ENCODE measurements at places on chromosomes 6 and 20.

DNA sequence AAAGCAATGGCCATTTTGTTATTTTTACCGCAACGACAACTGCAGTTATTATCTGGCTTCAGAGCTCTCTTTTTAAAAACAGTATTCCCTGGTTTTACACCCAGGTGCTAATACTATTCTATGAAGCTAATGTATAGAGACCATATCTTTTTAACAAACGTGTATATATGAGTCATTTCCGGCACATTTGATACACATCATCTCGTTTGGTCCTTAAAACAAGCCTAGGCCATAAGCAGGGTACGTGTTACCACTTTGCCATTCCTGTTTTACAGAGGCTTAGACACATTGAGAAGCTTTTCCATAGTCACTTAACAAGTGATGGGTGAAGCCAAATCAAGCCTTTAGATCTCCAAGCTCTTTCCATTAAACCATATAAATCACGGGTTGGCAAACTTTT, 5.5 kb downstream of the TRAF3IP2 start:
- no peak for DNase-seq

GRCh38 chr6:144953552-144954240, 668.6 kb downstream of the UTRN start:
- no peak for DNase-seq

- DNase-seq, result no peak
Observed at GRCh38 chr6:142009647-142010046, 123.1 kb upstream of the GJE1 start.

DNA sequence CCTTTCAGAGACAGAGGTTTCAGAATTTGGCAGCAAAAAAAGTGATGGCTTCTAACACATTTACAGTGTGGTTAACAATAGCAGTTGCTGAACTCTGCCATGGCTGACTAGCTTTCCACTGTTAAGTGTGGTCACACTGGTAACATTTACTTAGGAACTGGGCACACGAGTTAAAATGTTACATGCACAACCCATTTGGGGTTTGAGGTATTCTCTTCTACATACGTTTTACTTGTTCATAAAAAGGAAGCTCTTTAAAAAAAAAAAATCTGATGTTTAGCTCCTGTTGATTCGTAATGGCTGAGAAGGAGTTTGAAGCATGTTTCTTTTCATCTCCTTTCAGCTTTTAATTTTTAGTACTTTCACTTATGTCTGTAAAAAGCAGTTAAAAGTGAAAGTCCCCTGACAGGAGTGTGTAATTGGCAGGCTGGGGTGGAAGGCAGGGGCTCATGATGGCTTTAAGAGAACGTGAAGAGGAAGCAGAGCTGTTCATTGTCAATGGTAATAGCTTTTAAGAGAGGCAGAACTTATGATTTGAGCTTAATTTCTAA, 245.9 kb downstream of the FARS2 start:
- no peak for DNase-seq

DNA sequence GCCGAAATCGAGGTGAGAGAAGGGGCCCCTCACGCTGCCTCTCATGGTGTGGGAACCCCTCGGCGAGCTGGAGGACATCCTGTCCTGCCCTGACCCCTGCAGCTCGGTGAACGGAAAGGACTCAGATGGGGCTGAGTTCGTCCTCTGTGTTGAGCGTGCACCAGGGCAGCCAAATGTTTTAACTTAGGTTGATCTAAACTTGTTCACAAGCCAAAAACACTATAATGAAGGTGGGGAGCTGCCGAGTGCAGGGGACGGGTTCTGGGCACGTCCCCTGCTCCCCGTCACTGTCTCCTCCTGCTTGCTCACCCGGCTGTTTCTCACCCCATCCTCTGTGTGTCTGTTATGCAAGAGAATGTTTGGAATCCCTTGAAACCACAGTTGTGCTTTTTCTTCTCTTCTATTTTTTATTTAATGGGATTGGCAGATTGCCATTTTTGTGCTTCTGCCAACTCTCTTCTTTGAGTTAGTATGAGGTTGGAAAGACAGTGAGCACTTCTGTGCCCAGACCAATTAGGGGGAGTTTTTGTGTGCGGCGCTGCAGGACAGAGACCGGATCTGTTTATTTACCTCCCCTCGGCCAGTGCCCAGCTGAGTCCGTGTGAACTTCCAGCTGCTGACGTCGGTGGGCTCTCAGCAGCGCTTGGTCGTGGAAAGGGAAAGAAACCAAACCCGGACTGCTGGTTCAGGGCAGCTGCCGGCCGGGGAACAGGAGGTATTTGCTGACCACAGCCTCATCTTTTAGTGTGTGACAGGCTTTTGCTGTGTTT, 158.1 kb downstream of the DTNBP1 start:
- no peak for DNase-seq

Measured in caudate nucleus (tissue), 63 donors.